EH (cell line): ENCODE measurements at places on chromosomes 2 and 18.

DNA sequence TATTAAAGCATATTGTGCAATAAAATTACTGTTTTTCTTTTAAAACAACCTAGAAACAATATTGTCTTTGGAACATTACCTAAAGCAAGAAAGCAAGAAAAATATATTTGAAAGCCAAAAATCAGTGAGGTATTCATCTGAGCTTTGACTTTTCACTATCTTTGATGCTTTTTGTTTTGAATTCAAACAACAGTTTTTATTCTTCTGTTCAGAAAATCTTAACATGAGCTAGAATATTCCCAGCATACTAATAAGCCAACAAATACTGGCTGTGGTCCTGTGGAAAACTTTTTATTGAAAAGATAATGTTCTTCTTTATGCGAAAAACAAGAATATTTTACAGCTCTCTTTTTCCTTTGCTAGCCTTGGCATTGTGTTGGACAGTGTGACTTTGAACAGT is 19.8 kb downstream of the FAM171B start:
- no peak for DNase-seq

- DNase-seq: no peak
Observed at GRCh38 chr2:63052411-63053080, 1.9 kb downstream of the OTX1 start.

DNA sequence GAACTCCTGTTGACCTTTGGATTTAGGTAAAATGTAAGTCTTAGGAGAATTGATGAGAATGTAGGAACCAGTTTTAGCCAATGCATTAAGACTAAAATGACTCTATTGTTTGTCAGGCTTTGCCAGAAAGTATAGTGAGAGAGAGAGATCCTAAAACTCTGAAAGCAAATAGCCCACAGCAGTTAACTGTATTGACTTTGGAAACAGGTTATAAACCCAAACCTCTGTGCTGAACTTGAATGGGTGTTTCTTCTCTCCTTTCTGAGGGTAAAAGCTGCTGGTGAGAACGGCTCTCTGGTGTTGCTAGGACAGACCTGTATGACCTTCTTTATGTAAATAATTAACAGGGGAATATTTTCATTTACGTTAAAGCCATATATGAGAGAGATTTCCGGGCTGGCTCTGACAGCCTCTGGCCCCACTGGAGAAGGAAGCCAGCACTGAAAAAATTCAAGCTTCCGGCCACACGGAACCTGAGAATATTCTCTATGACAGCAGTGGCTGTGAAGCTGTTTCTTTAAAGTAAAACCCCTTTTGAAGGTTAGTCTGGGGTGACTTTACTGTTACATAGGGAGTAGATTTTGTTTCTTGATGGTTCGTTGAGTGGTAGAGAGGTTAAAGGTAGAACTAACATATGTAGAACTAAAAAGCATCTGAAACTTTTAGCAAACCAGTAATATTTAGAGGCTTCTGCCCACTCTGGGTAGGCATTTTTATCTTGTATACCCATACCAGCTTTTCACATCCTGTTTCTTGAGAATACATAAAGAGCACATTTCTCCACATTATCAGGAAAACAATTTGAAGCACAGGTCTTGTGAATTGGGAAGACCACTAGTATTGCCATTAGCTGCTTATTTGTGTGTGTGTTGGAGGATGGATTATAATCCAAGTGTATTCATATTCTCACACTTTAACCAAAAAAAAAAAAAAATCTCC is 123.8 kb downstream of the SPTBN1 start:
- DNase-seq: no peak

DNA sequence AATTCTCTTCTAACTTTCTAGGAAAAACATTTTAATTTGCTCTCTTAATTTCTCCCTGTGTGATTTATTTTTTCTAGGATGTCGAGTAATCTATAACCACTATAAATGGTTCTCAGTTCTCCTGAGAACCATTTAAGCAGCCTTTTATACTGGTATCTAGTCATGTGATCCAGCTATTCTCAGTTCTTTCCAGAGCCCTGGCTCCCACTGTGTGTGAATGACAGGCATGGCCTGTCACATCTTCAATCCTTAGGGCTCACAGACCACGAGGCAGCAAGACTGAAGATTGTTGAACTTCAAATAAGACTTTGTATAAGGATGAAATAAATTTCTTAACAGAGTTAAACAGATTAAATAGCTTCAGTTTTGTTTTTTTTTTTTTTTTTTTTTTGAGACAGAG is 219.4 kb downstream of the HNMT start:
- DNase-seq: no peak

GRCh38 chr2:63850204-63850571 is 8.5 kb downstream of the UGP2 start:
- DNase-seq: no peak

GRCh38 chr2:240645801-240646175 is 20.5 kb downstream of the GPR35 start:
- DNase-seq: no peak

- no peak for DNase-seq
Observed at GRCh38 chr18:51953521-51953920, 386.5 kb upstream of the DCC start.

DNA sequence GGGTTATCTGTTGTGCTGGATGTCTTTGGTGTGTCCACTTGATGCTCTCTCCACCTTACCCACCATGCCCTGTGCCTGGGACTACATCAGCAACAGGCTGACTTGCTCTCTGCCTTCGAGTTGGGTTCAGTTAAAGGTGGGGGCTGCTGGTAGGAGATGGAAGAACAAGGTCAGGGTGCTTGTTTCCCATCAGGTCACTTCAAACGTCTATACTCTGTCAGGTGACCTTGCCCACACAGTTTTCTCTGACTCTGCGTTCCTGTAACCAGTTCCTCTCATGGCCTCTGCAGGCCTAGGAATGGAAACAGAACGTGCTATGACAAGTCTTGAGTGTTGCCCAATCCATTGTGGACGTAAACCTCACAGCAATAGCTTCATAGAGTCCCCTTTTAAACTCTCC is 38.4 kb upstream of the PAPOLG start:
- DNase-seq: no peak

GRCh38 chr18:72542342-72542741 is 1.8 kb downstream of the CBLN2 start:
- no peak for DNase-seq

DNA sequence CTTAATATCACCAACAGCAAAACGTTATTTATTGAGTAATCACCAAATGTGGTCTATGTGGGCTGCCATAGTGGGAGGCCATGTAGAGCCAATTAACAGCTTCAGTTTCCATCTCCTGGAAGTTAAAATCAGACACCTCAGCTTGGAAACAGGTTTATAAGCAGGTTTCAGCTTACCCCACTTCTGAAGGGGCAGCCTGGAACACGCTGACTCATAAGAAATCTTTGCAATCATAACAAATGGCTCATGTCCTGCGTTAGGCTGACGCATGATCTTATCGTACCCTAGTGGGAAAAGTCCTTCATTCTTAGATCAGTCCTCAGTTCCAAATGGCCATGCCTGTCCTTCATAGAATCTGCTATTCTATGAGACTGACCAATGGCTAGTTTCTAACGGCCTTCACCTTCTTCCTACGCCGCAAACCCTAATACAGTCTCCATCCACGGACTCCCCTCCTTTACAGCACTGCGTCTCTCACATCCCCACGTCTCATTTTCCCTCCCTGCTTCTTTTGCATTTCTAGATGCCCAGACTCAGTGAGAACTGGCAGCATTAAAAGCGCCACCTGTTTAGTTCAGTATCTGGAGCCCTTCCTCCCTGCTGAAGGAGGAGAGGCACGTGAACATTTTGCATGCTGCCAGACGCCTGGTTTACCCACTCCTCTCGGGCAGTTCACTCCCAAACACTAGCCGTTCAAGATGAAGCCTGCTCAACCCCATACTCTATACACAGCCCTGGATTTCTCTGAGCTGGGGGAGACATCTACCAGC is 24.2 kb upstream of the BZW1 start:
- DNase-seq: peak; percentile 95

DNA sequence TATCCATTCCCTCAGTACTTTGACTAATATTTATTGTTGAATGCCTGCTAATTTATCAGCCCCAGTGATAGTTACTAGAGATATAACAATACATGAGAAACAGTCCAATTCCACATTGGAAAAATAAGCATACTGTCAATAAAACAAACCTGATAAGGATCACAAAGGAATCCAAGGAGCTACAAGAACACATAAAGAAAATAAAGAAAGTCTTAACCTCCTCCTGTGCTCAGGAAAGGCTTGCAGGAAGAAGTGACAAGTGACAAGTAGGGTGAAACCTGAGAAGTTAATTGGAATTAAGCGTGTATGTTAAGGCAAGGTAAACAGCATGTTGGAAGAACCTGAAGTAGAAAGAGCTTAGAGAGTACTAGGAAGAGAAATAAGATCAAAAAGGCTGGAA is 20.3 kb upstream of the ASNSD1 start:
- DNase-seq: no peak

DNA sequence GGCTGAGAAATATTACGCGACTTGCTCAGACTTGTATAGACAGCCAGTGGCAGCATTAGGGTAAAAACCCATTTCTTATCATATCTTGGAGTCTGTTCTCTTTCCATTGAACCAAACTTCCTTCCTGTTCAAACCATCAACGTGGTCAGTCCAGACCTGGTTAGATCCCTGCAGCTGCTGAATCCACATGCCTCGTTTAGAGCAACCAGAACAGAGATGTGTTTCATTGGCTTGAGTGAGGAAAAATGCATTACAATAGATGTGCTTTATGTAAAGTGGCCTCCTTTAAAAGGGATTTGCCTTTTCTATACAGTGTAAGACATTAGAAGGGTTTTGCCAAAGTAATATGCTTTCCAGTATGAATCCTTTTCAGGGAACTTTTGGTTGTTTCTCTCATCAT is 232.4 kb downstream of the MEIS1 start:
- no peak for DNase-seq

- DNase-seq: no peak
Observed at GRCh38 chr2:9401646-9402371, 21.5 kb downstream of the ITGB1BP1 start.

GRCh38 chr18:5439986-5440696 is 103.7 kb downstream of the EPB41L3 start:
- no peak for DNase-seq

- DNase-seq: no peak
Observed at GRCh38 chr18:56276466-56276865, 361.9 kb downstream of the TXNL1 start.

DNA sequence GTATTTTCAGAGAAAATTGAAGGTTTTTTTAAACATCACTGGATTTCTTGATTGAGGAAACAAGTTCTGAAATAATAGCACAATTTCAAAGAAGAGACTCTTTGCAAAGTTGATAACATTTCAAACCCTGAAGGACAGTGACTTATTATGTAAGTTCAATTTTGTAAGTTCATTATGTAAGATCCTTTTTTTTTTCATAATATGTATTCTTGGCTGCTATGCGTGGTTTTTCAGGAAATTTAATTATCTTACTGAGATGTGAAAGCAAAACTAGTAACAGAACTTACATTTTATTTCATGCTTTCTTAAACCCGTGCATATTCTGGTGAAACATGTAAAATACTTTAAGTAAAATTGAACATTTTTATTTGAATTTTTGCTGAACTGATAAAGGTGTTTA is 65.4 kb downstream of the RIF1 start:
- no peak for DNase-seq
